Muscle of arm (tissue), 14 donors: ENCODE measurements at places on chromosomes 12 and 14.

DNA sequence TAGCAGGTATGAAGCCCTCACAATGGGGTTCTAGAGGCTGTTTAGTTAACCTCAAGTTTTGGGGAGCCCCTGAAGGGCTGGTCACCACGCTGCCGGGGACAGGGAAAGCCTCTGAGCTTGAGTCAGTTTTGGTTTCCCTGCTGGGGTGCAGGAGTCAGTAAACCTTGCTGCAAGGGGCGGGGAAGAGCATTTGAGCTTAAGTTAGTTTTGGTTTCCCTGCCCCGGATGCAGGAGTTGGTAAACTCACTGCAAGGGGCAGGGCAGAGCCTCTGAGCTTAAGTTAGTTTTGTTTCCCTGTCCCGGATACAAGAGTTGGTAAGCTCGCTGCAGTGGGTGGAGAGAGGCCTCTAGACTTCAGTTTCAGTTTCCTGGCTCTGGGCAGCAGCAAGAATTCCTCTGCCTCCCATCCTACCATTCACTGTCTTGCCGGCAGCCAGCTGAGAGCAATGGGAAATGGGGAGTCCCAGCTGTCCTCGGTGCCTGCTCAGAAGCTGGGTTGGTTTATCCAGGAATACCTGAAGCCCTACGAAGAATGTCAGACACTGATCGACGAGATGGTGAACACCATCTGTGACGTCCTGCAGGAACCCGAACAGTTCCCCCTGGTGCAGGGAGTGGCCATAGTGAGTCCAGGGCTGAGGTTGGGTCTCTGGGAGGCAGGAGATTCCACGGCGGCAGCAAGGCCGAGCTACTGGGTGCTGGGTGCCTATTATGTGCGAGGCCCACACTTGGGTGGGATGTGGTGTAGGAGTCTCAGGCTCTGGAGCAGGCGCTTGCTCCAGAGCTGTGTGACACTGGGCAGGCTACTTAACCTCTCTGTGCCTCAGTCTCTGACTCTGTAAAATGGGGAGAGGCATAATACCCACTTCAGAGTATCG lies at the start of gene OAS2:
Gene OAS2, plus strand, starts transcription at position 357 of the 878 bp plus-strand sequence. Its CDS starts 90 bp downstream, at position 447.
- DNase-seq, result peak; percentile 28

- DNase-seq, result no peak
Observed at GRCh38 chr12:26017484-26018211, 59.2 kb downstream of the RASSF8 start.

- DNase-seq, result peak; percentile 31
Observed at GRCh38 chr14:52314595-52315354, 663 bp downstream of the PTGER2 start.

DNA sequence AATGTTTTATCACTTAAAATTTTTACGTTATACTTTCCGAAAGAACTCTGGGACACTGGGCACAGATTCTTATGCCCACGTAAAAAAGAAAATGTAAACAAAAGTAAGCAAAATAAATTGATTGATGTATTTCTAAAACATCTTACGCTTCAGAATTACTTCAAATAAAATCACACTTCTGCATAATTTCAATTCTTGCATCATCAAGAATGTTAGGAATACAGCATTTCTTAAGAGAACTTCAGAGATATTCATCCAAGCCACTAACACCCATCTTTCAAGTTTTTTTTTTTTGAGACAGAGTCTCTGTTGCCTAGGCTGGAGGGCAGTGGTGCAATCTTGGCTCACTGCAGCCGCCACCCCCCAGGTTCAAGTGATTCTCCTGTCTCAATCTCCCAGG lies 180.6 kb downstream of the MED13L start:
- DNase-seq, result no peak

DNA sequence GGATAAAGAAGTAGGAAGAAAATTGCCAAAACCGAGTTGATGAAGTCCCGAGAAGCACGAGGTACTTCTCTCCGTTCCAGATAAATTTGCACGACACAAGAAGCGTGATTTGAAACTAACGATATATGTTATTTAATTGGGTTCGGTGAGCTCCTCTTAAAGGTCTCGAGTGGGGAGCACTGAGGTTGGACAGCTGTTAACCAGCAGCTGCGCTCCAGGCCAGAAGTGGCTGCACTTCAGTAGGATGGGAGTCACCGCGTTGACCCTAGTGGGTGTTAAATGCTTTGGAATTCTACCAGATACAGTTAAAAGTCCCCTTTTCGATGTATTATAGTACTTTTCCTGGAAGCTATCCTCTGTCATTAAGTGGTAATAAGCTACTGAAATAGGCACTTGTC lies 953 bp upstream of the DCAF5 start:
- DNase-seq, result peak; percentile 49

GRCh38 chr12:88416155-88416554 lies 164.1 kb downstream of the KITLG start:
- no peak for DNase-seq

GRCh38 chr12:44777044-44777443 lies 99.1 kb downstream of the NELL2 start:
- DNase-seq, result no peak

- DNase-seq, result no peak
Observed at GRCh38 chr14:85911044-85911443, 381.1 kb downstream of the FLRT2 start.

DNA sequence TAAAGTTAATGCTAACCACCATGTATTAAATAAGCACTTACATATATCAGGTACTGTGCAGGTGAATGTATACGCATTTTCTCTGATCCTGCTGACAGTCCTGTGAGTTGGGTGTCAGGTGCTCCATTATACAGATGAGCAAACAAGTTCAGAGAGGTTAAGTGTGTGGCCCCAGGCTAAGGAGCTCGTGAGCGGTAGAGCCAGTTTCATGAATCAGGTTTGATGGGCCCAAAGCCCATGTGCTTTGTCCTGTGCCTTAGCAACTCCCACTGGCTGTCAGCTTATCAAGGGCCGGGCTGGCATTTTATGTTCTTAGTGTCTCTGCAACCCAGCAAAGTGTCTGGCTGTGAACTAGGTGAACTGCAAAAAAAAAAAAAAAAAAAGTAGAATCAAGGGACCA lies 701.2 kb upstream of the TBX3 start:
- DNase-seq, result no peak

DNA sequence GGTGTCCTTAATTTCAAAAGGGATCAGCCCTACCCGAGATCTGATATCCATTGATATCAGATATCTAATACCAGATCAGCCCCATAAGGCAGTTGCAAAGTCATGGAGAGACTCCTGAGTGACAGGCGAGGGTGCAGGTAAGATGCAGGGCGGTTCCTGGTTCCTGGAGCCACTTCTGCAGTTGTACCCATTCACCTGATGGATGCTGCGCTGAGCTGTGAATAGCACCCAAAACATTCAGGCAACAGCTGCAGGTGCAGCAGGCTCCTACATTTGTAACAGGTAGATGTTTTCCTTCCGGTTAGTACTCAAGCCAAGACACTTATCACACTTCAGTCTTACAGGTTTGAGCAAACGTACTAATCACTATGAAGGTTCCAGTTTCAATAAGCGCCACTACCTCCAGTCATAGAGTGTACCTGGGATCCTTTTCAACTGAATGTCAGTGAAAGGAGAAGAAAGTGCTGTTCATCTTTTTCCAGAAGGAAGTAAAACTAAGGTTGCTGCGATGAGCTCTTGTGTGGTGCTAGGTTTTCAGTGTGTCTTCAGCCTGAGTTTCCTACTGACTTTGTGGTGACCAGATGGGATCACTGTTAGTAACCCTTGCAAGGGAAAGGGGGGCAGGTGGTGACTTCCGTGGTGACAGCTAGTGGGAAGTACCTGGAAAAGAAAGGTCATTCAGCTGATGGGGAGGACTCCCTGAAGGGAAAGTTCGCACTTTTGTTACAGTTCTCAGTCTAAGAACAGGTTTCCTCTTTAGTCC lies 1.9 kb downstream of the ATP6V0A2 start:
- DNase-seq, result no peak

DNA sequence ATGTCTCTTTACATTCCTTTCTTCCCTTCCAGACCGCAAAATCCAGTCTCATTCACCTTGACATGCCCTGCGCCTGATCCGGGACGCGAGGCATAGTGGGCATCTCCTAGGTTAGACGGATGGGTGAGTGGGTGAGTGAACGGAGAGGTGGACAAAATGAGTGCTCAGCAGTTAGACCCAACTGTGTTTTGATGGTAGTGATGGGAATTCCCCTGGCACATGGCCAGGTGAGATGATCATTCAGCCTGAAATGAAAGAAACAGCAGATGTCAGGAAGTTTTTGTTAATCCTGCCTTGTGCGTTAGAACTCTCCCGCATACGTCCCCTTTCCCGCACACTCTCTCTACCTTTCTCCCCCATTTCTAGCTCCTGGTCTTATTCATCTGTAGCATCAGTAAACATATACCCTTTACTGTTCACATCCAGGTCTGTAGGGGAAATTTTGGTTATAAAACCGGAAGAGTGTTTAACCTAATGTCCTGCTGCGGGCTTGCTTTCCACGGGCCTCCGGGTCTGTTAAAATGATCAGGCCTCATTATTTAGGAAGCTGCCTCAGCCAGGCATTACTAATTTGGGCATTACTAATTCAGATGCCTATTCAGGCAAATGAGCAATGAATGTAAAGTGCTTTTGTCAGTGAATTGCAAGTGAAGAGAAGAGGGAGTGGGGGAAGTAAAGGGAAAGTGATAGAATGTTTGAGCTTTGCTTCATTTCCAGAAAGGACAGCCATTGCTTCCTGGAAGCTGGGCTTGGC lies 172.8 kb downstream of the ETV6 start:
- no peak for DNase-seq

- DNase-seq, result no peak
Observed at GRCh38 chr12:32125455-32126084, 18.9 kb downstream of the BICD1 start.

DNA sequence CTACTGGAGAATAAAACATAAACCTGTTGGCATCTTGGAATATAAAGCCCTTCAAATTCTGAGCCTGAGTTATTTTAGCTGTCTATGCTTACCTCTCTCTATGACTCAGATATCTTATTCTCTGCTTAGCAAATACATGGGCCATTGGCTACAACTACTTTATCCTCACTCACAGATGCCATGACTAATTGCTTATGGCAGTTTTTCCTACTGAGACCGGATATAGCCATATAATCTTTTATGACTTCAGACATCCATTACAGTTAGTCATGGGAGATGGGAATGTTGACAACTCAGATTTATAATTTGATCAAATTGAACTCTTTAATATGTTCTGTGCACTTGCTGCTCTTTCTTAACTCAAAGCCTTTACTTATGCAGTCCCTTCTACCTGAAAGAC lies 502.4 kb upstream of the ATP2B1 start:
- no peak for DNase-seq

DNA sequence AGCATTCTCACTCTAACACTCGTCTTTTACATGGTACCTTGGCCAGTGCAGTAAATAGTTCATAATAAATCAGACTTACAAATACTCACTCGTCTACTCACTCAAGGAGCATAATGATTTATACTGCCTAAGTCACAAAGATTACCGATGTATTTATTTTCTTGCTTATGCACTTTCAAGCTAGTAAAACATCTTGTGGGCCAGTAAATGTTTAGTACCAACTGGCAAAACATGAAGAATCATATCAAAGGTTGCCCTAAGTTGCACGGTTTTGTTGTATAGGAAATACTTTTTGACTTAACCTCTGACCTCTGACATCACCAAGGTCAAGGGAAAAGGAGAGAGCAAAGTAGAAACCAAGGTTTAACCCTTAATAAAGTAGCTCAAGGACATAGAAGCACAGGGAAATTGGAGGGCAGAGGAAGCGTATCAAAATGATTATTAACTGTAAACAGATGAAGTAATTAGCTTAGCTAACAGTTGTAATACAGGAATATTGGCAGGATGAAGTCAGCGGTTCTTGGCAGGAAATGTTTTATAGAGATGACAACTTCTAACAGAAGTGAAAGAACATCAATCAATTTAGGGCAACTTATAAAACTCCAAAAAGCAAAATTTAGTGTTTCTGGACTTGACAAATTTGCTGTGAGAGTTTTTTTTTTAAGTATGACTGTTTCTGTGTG lies 131.9 kb downstream of the HMGA2 start:
- DNase-seq, result no peak

- DNase-seq, result no peak
Observed at GRCh38 chr14:75751296-75751695, 90.2 kb downstream of the TTLL5 start.

DNA sequence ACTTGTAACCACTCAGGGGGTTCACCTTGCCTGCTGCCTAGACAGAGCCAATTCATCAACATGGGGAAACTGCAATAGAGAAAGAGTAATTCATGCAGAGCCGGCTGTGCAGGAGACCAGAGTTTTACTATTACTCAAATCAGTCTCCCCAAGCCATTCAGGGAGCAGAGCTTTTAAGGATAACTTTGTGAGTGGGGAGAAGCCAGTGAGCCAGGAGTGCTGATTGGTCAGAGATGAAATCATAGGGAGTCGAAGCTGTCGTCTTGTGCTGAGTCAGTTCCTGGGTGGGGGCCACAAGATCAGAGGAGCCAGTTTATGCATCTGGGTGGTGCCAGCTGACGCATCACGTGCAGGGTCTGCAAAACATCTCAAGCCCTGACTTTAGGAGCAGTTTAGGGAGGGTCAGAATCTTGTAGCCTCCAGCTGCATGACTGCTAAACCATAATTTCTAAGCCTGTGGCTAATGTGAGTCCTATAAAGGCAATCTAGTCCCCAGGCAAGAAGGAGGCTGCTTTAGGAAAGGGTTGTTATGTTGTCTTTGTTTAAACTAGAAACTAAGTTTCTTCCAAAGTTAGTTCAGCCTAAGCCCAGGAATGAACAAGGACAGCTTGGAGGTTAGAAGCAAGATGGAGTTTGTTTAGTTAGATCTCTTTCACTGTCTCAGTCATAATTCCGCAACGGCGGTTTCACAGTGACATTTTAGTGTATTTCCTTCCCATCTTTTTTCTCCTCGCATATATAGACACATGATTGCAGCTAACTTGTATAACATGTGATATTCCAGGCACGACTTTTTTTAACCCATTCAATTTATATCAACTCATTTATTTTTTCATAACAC lies 68.9 kb upstream of the NCOR2 start:
- no peak for DNase-seq

DNA sequence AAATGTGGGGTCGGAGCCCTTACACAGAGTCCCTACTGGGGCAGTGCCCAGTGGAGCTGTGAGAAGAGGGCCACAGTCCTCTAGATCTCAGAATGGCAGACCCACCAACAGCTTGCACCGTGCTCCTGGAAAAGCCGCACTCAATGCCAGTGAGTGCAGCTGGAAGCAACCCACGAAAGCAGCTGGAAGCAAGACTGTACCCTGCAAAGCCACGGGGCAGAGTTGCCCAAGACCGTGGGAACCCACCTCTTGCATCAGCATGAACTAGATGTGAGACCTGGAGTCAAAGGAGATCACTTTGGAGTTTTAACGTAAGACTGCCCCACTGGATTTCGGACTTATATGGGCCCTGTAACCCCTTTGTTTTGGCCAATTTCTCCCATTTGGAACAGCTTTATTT lies 12.3 kb downstream of the GTF2A1 start:
- DNase-seq, result no peak

GRCh38 chr12:24600551-24600950 lies 348.4 kb downstream of the BCAT1 start:
- DNase-seq, result no peak
